ENCODE measurements at places on chromosomes 1 and 21. TPM values are rescaled to one million over a fixed set of nuclear protein-coding genes. Genes with fewer than 3 reads are reported as not detected.

- no peaks in the 10 kb centered on the region for H3K27me3 ChIP-seq
- no peaks in the 10 kb centered on the region for H3K4me1 ChIP-seq
- no peak for DNase-seq
- H3K27ac ChIP-seq, result no peak overlapping the region
- H3K4me3 ChIP-seq, result no peak overlapping the region
- H3K36me3 ChIP-seq, result no peaks in the 10 kb centered on the region
Observed at GRCh38 chr1:222627232-222627631, 9.3 kb downstream of the MIA3 start.

- no peaks in the 10 kb centered on the region for H3K4me1 ChIP-seq
- no peak for DNase-seq
- no peaks in the 10 kb centered on the region for H3K27me3 ChIP-seq
- H3K4me3 ChIP-seq, result no peak overlapping the region
Observed at GRCh38 chr21:20425856-20426255, 572.4 kb upstream of the NCAM2 start.

DNA sequence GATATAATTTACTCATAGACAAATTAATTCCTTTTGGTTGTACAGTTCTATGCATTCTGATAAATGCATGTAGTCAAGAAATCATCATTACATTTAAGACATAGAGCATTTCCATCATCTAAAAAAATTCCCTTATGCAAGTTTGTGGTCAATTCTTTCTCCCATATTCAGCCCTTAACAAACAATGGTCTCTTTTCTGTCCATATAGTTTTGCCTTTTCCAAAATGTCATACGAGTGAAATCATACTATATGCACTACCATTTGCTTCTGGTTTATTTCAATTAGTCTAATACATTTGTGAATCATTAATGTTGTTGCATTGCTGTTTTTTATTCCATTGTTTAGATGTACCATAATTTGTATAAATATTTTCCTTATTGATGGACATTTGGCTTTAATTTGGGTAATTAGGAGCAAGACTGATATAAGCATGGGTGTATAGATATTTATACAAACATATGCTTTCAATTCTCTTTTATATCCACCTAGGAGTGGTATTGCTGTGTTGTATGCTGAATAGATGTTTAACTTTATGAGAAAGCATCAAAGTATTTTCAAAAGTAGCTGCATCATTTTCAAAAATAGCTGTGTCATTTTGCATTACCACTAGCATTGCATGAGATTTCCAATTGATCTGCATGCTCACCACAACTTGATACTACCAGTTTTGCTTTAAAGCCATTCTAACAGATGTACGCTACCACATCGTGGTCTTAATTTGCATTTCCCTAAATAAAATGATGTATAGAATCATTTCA, 397.0 kb upstream of the ADAMTS5 start:
- no peaks in the 10 kb centered on the region for H3K27me3 ChIP-seq
- H3K4me3 ChIP-seq, result no peak overlapping the region
- H3K4me1 ChIP-seq, result peaks cover 22% of the 10 kb centered on the region

DNA sequence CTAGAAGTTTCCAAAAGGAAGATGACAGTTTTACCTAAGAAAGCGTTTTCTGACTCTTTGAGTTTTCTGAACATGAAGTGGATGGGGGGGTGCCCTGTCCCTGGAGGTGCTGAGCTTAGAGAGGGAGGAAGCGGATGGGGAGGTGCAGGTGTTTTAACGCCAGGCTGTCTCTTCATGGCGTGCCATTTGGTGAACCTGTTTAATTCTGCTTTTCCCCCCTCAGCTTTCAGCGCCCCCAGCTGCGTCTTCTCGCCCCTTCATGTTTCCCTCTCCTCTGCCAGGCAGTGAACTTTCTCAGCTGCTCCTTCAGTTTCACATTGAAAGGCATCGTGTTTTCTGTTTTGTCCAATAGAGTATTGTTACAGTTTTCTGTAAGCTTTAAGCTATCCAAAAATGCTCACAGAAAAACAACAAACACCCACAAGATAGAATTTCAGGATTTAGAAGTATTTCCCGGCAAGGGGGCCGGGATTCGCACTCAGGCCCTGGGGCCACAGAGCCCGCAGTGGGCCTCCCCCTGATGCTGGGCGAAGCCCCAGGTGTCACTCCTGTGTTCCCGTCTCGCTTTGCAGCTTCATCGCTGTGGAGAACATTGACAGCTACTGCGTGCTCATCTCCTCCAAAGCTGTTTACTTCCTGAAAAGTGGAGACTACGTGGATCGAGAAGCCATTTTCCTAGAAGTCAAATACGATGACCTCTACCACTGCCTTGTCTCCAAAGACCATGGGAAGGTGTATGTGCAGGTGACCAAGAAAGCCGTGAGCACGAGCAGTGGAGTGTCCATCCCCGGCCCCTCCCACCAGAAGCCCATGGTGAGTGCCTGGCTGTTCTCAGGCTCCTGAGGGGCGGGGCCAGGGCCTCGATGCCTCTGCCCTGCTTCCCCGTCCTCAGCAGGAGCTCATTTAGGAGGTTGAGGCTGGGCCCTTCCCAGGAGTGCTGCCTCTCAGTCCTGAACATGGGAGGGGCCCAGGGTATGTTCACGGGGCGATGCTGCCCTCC, 111.4 kb downstream of the DHRS3 start:
- DNase-seq, result no peak
- no peak overlapping the region for H3K4me3 ChIP-seq
- H3K36me3 ChIP-seq, result no peaks in the 10 kb centered on the region
- H3K27ac ChIP-seq, result no peak overlapping the region
- H3K27me3 ChIP-seq, result no peaks in the 10 kb centered on the region

Gene CELA2A
- not detected for total RNA-seq
